ENCODE measurements at places on chromosomes 11 and 22.

DNA sequence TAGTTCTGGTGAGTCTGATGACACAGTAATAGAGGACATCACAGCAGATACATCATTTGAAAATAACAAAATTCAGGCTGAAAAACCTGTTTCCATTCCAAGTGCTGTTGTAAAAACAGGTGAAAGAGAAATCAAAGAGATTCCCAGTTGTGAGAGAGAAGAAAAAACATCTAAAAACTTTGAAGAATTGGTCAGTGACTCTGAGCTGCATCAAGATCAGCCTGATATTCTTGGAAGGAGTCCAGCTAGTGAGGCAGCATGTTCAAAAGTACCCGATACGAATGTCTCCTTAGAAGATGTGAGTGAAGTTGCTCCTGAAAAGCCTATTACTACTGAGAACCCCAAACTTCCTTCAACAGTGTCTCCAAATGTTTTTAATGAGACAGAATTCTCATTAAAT, 38.7 kb downstream of the RTN3 start:
- no peak for DNase-seq

DNA sequence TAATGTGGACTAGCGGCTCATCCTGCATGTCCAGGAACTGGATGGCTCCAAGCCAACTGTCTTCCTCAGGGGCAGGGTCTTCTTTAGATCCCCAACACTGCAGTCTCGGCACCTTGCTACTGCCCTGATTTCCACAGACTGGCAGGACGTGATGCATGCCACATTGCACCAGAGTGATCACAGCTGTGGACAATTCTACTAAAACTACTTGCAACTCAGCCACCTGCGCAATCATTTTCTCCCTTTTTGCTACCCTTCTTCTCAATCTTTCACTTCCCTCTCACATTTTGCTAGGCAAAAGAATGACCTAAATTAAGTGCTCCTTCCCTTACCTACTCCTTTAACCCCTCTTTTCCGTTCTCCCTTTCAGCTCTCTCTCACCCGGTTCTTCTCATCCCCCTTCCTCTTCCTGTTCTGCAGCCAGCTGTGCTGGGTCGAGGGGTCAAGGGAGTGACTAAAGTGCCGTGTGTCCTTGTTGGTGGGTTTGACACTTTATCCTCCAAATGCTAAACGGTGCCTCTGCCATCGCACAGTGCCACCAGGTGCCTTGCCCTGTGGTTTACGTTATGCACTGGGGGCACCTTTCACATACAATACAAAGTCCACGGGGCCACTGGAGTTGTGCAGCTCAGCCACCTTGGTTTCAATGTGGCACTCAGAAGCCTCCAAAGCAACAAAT, 11.5 kb upstream of the PEX26 start:
- no peak for DNase-seq

DNA sequence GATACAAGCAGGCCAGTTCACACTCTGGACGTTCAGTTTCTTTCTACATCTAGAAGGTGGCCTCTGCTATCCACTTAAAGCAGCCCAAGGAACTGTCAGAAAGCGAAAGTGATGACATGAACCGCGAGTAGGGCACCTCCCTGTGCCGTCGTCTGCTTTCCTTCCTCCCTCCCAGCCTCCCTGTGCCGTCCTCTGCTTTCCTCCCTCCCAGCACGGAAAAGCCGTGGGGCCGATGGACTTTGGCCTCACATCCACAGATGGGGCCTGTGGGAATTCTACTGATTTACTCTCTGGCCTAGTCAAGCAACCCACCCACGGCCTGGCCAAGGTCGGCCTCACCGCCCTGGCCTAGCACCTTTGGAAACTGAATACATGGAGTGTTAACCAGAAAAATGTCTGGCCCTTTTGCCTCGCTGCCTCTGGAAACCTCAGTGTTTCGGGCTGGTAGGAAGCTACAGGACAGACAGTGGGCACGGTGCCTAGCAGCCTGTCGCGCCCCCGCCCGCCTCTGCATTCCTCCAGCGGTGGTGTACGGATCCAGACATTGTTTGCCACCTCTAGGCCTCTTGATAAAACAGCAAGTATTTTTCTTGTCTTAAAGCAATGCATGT, 14.2 kb downstream of the PEX26 start:
- no peak for DNase-seq

DNA sequence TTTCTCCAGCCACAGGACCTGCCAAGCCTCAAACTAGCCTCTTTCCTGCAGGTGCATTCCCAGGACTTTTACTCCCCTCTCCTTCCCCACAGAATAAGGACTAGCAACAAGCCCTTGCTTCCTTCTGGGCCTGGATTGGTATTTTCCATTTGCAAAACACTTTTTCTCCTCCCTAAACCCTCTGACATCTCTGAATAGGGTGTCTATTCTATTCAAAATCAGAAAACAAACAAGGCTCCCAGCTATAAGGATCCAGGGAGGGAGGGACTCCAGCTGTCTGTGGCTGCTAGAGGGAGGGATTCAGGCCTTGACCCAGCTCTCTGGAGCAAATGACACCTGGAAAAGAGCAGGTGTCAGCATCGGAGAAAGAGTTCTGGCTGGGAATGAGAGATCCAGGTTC, 168.5 kb upstream of the BDNF start:
- DNase-seq = no peak

GRCh38 chr22:29689206-29689879, 30.5 kb upstream of the CABP7 start:
- DNase-seq = no peak

- DNase-seq = no peak
Observed at GRCh38 chr11:64814712-64815187, 4.4 kb upstream of the MEN1 start.

DNA sequence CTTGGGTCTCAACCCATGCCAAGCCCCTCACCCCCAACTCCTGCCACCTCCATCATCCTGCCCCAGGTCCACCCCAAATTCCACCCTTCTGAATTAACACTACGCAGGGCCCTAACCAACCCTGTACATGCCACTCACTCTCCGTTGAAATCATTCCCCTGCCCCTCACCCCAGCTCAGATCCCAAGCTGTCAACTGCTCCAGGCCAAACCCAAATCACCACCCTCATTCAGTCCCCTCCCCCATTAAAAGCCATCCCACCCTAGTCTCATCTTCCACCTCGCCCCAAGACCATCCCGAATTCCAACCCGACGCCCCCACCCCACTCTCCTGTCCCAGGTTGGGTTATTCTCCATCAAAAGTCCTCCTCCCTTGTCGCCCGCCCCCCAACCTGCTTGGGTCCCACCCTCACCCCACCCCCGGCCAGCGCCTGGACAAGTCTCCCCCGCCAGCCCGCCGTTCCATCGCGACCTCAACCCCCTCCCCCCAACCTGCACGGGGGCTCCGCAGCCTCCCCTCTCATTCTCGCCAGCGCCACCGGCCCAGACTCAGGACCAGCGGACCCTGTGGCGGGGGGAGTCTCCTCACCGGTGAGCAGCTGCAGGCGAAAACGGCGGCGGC, 466 bp downstream of the FAM168A start:
- DNase-seq = no peak

- DNase-seq = no peak
Observed at GRCh38 chr22:48709453-48709852, 1118.2 kb downstream of the BRD1 start.

- no peak for DNase-seq
Observed at GRCh38 chr22:20396639-20397038, 2.7 kb downstream of the ZNF74 start.

- DNase-seq = no peak
Observed at GRCh38 chr11:103898065-103898464, 138.4 kb upstream of the DDI1 start.

DNA sequence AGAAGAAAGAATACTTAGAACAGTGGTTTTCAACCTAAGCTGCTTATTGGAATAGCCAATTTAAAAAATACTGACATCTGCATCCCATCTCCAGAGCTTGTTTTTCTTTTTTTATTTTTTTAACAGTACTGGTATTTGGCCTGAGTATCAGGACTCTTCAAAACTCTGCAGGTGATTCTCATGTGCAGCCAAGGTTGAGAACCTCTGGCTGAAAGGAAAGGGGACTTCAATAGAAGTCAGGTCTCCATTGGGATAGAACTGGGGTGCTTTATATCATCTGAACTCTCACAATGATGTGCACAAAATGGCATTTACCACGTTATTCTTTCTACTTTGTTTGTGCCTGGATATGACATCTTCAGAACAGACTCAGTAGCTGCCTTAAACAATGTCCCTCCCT, 55.3 kb downstream of the BBOX1 start:
- no peak for DNase-seq

GRCh38 chr22:39130152-39130704, 22.3 kb downstream of the CBX7 start:
- no peak for DNase-seq

DNA sequence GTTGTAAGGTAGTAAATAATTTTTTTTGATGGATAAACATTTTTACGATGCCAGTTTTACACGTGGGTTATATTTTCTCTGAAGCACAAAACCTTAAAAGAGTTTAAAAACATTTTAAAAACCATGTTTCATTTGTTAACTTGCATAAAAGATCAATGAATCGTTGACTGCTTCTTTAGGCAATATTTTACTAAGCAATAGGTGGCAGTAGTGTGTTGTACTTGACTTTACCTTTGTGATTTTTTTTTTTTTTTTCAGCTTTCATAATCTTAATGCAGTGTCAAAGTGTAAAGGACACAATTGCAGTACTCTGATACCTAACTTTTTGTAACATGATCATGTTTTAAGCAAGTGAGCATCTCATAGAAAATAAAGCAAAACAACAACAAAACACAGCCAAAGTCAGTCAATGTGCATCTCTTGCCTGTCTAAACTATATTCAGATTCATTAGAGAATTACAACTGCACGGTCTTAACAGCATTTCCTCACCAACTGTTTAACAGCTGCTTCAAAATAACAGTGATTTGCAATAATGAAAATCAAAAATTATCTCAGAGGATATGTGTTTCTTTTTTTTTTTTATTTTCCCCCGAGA, 27.7 kb downstream of the DNAJC24 start:
- no peak for DNase-seq

DNA sequence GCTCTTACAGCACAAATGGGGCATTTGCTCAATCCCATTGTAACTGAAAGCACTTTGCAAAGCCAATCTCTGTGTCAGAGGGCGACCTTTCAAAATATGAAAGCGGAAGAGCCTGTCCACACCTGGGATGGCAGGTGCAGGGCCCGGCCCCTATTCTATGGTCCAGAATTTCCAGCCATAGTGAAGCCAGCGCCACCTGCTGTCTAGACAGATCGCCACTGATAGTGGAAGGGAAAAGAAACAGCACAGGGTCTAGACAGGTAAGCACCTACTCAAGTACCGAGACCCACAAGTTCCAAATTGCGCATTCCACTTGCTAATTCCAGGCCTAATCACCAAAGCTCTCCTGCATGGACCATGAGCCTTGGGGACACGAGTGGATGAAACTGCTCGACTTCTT, 141.4 kb downstream of the NTM start:
- no peak for DNase-seq

DNA sequence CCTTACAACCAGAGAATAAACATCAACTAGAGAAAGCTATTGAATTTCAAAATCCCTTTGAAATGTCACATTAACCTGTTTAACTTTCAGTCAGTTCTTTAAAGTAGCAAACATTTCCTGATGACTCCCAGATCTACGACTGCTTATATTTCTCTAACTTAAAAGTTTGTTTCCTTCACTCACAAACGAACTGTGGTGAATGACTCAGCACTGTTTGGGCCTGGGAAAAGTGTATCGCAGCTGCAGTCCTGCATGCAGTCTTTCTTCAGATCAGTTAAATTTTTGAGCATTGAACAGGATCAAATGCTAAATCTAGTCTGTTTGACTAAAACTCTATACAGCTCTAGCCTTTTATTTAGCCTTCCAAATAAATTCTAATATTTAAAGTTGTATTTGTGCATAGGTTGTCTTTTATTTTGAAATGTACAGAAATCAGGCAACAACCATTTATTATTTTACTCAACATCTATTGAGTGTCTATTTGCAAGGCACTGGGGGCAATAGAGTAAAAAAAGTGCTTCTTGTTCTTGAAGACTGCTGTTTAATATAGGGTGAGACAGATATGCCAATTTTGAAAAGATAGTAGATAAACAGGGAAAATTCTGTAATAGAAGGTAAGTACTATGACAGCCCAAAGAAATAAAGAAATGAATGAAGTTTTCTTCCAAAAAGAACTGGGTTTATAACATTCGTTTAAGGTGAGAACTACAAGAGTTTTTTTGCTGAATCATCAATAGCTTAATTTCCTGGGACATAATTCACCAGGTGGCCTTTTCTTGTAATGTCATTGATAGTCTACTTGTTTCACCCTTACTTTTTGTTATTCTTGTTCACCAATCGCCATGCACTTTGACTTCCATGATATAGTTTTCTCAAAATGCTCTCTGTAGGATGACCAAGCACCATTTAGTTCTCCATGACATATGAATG, 235.4 kb downstream of the METTL15 start:
- DNase-seq = no peak

DNA sequence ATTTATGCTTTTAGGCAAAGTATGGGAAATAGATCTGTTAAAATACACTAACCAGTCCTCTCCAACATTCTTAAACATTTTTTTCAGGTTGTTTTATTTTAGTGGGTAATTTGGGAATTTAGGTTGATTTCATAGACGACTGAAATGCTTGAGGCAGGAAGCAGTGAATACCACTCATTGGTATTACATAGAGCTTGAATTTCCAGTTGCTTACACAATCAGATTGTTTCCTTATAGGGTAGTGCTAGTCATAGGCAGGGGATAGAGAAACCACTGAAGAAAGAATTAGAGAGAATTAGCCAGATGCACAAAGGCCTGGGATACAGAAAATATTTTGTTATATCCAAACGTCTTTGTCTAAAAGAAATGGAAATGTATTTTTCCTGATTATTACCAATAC, 23.9 kb upstream of the LYVE1 start:
- no peak for DNase-seq

- DNase-seq = no peak
Observed at GRCh38 chr11:115652496-115652895, 148.3 kb upstream of the CADM1 start.

GRCh38 chr22:35840302-35840739, 122.6 kb downstream of the APOL5 start:
- DNase-seq = no peak

DNA sequence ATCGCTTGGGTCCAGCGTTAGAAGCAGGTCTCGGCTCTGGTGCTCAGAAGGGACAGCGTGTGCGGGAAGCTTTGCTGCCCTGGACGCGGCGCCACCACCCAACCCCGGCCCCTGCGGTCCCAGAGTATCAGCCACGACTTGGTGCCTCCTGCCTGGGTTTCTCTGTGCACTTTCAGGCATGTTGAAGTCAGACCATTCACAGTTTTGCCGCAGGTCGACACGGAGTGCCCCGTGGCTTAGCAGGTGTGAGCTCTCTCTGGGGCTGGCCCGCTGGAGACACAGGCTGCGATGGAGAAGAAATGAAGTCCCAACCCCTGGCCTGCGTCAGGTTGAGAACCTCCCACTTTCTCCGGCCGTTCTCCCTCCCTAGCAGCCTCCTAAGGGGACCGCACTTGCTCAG, 494.5 kb downstream of the BRD1 start:
- no peak for DNase-seq

Data from stimulated activated CD4-positive, alpha-beta T cell treated with anti-CD3 and anti-CD28 coated beads, Interleukin-15, amount 100 ng/mL, for 1 hour (primary cell).